ENCODE measurements at places on chromosomes 4 and X.
A peak's percentile ranks its signal among the peaks of the same experiment; 100 is the strongest.

GRCh38 chr4:106565727-106566126 lies 197.1 kb upstream of the GIMD1 start:
- no peak for DNase-seq

DNA sequence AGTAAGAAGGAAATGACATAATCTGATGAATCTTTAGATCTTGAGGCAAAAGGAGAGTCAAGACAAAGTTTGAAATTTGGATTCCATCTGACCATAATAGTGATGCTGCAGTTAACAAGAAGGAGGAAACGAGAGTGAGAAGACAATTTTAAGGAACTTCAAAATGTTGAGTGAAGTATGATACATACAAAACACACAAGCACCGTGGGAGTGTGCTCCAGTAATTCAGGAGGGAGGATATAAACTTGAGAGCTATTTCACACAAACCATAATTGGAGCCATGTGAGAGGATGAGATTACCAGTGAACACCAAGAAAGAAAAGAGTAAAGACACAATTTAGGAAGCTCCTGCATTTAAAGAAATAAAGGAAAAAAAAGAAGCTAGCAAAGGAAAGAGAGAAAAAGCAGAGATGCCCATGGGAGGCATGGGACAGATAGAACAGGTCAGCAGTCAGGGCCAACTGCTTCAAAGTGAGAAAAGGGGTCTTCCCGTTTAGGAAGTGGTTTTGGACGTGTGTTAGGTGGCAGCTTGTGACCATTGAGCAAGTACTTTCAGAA lies 150.7 kb upstream of the SLC7A11 start:
- no peak for DNase-seq

- DNase-seq = peak; percentile 79
Measured at GRCh38 chrX:118976599-118977340, 2.4 kb downstream of the LONRF3 start.

DNA sequence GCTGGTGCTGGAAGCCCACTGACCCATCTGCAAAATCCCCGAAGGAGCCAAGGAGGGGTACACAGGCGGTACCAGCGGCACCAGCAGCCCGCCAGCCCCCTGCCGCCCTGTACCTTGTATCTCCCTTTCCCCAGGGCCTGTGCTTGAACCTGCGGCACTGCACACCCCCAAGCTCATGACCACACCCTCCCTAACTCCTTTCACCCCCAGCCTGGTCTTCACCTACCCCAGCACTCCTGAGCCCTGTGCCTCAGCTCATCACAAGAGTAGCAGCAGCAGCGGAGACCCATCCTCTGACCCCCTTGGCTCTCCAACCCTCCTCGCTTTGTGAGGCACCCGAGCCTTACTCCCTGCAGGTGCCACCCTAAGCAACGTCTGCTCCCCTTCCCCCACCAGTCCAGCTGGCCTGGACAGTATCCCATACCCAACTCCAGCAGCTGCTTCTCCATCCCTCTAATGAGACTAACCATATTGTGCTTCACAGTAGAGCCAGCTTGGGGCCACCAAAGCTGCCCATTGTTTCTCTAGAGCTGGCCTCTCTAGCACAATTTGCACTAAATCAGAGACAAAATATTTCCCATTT lies 94.9 kb downstream of the LARP1B start:
- no peak for DNase-seq

Data from osteoblast (primary cell).